ENCODE measurements at places on chromosomes 13 and 19.
A peak's percentile ranks its signal among the peaks of the same experiment; 100 is the strongest.

- peak; percentile 29 for DNase-seq
These were observed 2.6 kb upstream of the MCEMP1 start for GRCh38 chr19:7674010-7675005.

DNA sequence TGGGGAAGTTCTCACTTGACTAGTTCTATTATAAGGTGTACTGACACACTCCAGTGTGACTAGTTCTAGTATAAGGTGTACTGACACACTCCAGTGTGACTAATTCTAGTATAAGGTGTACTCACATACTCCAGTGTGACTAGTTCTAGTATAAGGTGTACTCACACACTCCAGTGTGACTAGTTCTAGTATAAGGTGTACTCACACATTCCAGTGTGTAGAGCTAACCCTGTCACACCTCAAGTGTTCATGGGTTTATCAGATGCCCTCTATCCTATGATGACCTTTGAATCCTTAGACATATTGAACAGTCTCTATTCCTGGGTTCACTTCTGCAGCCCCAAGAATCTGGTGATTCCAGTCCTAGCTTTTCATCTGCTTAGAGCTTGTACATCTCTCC is 54.6 kb upstream of the MYO16 start:
- no peak for DNase-seq

GRCh38 chr13:95833719-95834118 is 156.8 kb downstream of the DNAJC3 start:
- DNase-seq = peak; percentile 19

GRCh38 chr13:99312493-99312883 is 5.3 kb upstream of the GPR183 start:
- peak; percentile 49 for DNase-seq

DNA sequence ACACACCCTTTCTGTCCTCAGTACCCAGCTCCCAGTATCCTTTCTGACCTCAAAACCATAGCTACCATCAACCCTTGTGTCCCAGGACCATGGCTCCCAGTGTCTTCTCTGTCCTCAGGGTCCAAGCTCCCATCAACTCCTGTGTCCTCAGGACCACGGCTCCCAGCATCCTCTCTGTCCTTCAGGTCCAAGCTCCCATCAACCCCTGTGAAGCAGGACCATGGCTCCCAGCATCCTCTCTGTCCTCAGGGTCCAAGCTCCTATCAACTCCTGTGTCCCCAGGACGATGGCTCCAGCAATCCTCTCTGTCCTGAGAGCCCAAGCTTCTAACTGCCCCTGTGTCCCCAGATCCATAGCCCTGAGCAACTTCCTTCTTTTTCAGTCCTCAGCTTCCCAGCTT is 1.7 kb upstream of the CADM4 start:
- no peak for DNase-seq

DNA sequence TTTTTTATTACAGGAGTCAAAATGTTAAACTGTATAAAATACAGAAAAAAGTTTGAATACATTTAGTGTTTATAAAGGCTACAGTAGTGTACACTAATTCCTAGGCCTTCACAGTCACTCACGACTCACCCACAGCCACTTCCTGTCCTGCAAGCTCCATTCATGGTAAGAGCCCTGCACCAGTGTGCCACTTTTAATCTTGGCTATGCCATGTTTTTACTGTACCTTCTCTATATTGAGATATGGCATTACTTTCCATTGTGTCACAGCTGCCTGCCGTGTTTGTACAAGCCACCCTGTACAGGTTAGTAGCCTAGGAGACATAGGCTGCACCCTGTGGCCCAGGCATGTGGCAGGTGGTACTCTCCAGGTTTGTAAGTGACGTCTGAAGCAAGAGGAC is 32.1 kb downstream of the C1QTNF9 start:
- peak; percentile 2 for DNase-seq

DNA sequence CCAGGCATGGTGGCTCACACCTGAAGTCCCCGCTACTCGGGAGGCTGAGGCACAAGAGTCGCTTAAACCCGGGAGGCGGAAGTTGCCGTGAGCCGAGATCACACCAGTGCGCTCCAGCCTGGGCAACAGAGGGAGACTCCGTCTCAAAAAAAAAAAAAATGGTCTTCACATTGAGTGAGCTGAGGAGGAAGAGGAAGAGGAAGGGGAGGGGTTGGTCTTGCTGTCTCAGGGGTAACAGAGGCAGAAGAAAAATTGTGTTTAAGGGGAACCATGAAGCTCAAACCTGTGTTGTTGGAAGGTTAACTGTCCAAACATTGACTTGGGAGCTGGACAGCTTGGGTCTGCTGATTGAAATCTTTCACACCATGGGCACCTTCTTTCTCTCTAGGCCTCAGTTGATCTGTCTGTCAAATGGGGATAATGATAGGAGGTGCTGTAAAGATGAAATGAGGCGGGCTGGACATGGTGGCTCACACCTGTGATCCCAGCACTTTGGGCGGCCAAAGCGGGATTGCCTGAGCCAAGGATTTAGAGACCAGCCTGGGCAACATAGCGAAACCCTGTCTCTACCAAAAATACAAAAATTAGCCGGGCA is 9.8 kb upstream of the SLC44A2 start:
- no peak for DNase-seq

GRCh38 chr13:29849071-29849631 is 1.3 kb downstream of the UBL3 start:
- peak; percentile 22 for DNase-seq

- DNase-seq = no peak
These were observed 1.9 kb downstream of the JSRP1 start for GRCh38 chr19:2254064-2254872.

- no peak for DNase-seq
These were observed 429 bp upstream of the ZNF225 start for GRCh38 chr19:44112802-44113137.

DNA sequence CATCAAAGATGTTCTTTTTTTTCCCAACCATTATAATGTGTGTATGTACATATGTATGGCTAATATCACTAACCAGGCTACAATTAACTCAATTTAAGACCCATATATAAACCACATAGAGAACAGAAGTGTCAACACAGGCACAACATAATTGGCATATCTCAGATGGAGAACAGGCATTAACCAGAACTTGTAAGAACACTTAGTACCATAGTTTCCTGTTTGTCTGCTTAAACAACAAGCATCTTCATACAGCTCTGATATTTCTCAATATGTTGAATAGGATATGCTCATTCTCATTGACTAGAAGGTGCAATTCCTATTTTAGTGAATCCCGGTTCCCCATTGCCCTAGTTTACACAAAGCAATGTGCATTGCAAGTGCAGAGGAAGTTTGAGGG is 116.9 kb upstream of the EDNRB start:
- DNase-seq = no peak

DNA sequence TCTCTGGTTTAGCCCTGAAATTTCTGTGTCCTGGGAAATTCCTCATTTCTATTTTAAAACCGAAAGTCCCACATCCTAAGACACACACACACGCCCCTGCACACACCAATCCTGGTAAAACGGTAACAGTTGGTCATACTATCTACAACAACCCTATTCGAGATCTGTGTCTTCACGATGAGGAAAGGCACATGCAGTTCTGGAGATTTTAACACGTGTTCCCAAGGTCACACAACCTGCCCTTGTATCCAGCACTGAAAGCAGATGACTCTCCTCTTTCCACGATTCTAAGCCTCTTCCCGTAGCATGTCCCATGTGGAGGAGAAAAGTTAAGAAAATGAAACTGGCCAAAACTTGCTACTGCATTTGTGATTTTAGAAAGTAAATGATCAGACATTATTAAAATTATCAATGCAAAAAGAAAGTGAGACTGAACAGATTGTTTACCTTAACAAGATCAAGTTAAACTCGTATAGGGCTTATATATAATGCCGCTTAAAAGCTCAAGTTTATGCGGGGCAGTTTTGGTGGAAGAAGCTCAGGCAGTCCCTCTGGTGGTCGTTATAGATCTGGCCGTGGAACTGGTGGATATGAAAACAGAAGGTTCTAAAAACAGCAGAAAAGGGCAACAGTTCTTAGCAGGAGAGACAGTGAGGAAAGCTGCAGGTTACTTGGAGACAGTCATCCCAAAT is 32.7 kb downstream of the VSTM1 start:
- DNase-seq = no peak

GRCh38 chr19:6038634-6039405 is 60.9 kb upstream of the RANBP3 start:
- DNase-seq = no peak

DNA sequence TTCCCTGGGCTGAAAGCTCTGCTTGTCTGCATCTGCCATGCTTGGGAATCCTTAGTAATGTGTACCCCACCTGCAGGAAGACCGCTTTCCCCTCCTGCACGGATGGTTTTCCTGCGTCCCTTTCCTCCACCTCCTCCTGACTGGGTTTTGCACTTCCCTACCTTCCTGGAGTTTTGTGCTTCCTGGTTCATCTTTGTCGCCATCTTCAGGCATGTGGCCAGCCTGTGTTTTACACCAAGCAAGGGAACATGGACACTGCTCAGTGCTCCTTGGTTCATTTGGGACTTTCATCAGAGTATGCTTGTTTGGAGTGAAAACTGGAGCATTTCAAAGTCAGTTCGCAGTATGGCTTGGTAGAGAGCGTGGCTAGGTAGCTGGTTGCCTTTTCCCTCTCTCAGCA is 30.7 kb downstream of the ERICH6B start:
- no peak for DNase-seq

DNA sequence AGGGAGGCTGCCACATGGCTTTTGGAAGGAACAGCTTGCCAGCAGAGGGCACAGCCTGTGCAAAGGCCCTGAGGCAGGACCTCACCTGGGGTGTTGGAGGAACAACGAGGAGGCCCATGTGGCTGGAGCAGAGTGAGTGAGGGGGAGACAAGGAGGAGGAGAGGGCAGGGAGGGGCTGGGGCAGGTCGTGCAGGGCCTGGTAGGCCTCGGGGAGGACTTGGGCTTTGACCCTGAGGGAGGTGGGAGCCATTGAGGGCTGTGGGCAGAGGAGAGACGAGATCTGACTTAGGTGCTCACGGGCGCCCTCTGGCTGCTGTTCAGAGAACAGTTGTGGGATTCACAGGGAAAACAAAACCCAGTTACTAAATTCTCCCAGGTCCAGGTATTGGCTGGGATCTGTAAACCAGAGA is 25.2 kb downstream of the ZNRF4 start:
- no peak for DNase-seq

DNA sequence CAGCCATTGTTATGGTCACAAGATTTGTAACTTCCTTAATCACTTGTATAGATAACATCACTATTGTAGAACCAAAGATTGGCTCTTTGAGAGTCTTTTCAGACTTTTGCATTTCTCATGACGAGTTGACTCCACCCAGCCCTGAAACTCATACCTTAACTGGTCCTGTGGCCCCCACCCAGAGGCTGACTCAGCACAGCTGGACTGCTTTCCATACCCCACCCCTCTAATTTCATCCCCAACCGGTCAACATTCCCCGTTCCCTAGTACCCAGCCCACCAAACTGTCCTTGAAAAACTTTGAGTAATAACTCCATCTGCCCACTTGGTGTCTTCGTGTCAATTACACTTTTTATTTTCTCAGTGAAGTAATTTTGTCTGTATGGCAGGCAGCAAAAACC is 32.1 kb upstream of the SLITRK1 start:
- DNase-seq = no peak

GRCh38 chr19:57665261-57665806 is 3.4 kb upstream of the ZSCAN4 start:
- no peak for DNase-seq

DNA sequence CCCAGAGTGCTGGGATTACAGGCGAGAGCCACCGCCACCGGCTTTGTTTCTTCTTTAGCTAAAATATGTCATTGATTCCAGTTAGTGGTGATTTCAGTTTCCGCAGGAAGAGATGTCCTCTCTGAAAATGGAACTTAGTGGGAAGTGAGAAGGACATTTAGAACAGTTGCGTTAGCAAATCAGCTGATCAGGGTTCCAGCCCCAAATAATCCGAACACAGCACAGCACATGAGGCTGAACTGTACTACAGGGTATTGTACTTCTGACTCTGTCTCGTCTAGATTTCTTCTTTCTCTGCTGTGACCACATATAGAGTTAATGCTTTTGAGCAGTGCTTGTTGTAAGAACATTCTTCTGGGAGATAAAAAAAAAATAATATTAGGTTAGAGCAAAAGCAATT is 314.4 kb downstream of the MYO16 start:
- no peak for DNase-seq

DNA sequence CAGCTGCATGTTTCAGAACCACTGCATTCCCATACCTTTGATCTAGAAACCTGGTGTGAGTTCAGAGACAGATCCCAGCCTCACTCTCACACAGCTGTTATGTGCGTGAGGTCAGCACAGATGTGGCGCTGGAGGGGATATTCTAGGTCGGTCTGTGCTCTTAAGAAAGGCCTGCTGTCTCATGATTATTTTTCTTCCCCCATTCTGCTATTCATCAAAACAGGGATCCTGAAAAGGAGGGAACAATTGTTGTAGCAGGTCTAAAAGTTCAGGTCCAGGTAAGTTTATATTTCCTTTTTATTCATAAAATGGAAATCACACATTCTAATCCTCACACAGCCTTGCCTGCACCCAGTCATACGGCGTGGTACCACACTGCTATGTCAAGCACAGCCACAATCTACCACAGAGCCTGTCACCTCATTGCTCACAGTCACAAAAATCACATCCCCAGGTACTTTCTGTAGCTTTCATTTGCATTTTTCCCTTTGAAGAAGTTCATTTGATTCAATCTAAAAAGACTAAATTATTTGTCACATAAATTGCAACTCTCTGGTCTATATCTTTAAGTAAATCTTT is 867 bp downstream of the ZNF546 start:
- no peak for DNase-seq

- peak; percentile 52 for DNase-seq
These were observed 42.7 kb downstream of the ING1 start for GRCh38 chr13:110756219-110756631.

DNA sequence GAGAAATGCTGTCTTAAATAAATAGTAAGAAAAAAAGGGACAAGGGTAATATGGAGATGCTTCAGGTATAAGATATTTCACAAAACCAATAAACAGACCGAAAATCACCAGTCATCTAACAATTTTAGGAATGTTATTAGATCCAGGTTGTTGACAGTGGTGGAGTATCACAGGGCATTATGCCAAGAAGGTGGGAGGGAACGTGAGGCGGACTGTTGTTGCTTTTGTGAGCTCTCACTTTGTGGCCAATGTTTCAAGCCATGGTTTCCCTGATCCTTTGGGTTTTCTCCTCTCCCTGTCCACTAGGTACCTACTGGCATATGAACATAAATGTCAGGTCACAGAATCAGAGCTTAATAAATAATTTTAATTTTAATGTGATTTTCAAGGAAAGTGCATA is 790.3 kb upstream of the SLITRK1 start:
- DNase-seq = no peak

GRCh38 chr13:73278186-73278585 is 219.4 kb downstream of the KLF5 start:
- no peak for DNase-seq

- DNase-seq = peak; percentile 84
These were observed 32.2 kb downstream of the RCBTB2 start for GRCh38 chr13:48500652-48501197.
